ENCODE measurements at places on chromosomes 6 and 20.

GRCh38 chr6:167858086-167858591 is 31.4 kb downstream of the AFDN start:
- DNase-seq: no peak

- peak; percentile 4 for DNase-seq
These were observed 387.8 kb downstream of the ZFAND3 start for GRCh38 chr6:38207375-38207774.

- DNase-seq: no peak
These were observed 186.9 kb downstream of the AIG1 start for GRCh38 chr6:143247586-143247985.

DNA sequence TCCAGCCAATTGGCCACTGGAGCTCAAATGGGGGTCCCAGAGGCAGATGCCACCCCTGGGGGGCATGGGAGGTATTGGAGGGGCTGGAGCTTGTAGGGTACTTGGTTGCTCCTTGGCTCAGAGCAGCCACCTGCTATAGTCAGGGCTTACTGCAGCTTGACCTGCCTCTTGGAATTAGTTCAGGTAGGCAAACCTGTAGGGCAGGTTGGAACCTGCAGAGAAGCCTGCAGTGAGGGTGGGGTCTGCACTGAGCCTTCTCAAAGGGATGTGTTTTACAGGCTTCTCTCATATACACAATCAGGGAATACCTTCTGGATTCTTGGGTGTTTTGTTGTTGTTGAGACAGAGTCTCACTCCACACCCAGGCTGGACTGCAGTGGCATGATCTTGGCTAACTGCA is 94.2 kb upstream of the MYL9 start:
- no peak for DNase-seq

DNA sequence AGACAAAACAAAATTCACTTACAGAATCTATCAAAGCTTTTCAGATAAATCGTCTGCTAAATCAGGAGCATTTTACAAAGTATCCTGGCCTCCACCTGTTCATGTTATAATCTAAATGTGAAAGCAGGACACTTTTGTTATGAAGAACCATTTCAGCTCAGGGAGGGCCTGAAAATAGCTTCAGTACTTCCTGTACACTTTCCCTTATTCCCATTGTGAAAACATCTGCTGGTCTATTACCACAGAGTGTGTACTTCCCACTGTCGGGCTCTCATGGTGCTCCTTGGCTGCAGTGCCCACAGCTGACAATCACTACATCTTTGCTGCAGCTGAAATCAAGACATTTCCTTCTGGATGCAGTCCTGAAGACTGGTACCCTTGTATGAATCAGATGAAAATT is 128.1 kb downstream of the OPRM1 start:
- no peak for DNase-seq

- no peak for DNase-seq
These were observed 61.4 kb downstream of the GPR63 start for GRCh38 chr6:96775727-96776400.

DNA sequence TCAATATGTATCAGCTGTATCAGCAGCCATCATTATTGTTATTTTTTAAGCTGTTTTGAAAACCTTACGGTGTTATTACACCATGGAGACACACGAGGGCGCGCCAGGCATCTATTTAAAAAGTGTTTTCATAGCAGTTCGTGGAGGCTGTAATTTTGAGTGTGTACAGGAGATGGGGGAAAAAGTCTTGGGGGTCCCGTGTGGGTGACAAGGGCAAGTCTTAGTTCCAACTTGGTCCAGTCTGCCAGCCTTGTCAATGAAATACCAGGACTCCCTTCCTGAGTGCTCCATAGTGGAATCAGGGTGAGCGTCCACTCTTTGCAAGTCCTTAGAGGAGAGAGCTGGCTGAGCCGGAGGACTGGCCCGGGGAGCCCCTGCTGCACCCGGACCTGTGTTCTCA is 43.3 kb downstream of the SLC2A10 start:
- peak; percentile 69 for DNase-seq

GRCh38 chr20:23018432-23018831 is 16.7 kb upstream of the SSTR4 start:
- DNase-seq: no peak

GRCh38 chr6:166725571-166725970 is 98.5 kb upstream of the RPS6KA2 start:
- DNase-seq: no peak

DNA sequence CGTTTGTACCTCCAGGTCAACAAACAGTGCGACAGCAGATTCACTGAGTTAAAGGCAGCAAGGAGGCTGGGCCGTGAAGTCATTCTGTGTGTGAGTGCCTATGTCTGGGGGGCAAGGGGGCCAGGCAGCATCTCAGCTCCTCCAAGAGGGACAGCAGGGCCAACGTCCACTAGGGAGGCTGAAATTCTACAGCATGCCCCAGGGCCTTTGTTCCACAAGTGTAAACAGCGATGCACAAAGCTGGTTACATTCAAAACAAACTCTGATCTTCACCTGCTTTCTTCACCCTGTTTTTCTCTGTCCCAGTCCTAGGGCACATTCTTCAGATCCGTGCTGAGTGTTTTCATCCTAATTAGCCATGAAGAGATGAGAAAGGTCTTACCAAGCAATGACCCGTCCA is 41.1 kb downstream of the PXDC1 start:
- DNase-seq: peak; percentile 28

DNA sequence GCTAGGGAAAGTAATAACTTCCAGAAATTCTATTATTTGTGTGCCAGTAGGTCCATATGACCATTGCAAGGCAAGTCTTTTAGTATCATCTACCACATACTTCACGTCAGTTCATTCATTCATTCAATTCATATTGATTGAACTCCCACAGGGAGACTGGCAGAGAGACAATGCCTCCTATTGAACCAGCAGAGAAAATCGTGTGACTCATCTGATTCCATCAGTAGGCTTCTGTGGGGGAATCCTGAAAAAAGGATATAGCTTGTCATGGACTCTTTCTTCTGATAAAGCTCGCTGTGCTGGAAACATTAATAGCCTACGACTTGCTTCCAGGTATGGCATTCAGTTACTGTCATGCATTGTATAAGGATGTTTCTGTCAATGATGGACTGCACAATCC is 45.3 kb upstream of the CNR1 start:
- no peak for DNase-seq

GRCh38 chr6:155228546-155229166 is 35.2 kb upstream of the CLDN20 start:
- DNase-seq: no peak

- DNase-seq: no peak
These were observed 134.4 kb downstream of the LRRC1 start for GRCh38 chr6:53929041-53929820.

DNA sequence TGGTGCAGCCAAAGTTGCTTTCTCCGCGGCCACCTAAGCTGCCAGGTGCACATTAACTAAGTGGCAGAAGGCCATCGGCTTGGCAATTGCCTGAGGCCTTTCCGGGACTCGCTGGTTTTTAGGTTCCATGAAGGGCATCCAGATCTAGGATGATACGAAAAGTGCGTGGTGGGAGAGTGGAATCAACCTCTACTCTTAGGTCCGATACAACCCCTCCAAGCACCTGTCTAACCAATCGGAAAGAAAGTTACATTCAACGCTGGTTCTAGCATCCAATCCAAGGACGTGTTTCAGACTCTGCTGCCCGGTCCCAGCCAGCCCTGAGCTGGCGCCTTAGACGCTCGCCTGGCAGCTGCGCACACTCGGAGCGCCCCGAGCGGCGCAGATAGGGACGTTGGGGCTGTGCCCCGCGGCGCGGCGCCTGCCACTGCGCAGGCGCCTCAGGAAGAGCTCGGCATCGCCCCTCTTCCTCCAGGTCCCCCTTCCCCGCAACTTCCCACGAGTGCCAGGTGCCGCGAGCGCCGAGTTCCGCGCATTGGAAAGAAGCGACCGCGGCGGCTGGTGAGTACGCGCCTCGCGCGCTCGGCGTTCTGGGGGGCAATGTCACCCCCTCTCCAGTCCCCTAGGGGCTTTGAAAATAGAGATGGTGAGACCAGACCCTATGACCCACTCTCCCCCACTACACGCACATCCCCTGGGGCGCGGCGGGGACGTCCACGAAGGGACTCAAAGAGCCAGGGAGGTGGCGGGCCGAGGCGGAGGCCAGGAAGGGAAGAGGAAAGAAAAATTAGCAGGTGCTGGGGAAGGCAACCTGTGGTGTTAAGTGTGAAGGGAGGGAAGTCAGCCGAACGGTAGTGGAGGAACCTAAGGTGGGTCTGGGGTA is at the start of gene ENPP4:
Gene ENPP4, plus strand, starts transcription at position 361 of the 883 bp plus-strand sequence. CDS start 9,595 bp downstream, outside the sequence.
- peak; percentile 93 for DNase-seq

GRCh38 chr6:16446273-16446672 is 207.9 kb downstream of the GMPR start:
- DNase-seq: no peak
